ENCODE measurements at places on chromosomes 16 and 17.

GRCh38 chr16:29310852-29311314 is 95.6 kb downstream of the NPIPB11 start:
- no peaks in the 10 kb centered on the region for H3K36me3 ChIP-seq
- no peak overlapping the region for H3K27ac ChIP-seq
- H3K4me3 ChIP-seq = no peak overlapping the region
- H3K4me1 ChIP-seq = no peaks in the 10 kb centered on the region
- DNase-seq = no peak

- H3K27me3 ChIP-seq = peaks cover 11% of the 10 kb centered on the region
- DNase-seq = no peak
- H3K4me3 ChIP-seq = no peak overlapping the region
Measured at GRCh38 chr17:76134911-76135809, 5.9 kb downstream of the FOXJ1 start.

DNA sequence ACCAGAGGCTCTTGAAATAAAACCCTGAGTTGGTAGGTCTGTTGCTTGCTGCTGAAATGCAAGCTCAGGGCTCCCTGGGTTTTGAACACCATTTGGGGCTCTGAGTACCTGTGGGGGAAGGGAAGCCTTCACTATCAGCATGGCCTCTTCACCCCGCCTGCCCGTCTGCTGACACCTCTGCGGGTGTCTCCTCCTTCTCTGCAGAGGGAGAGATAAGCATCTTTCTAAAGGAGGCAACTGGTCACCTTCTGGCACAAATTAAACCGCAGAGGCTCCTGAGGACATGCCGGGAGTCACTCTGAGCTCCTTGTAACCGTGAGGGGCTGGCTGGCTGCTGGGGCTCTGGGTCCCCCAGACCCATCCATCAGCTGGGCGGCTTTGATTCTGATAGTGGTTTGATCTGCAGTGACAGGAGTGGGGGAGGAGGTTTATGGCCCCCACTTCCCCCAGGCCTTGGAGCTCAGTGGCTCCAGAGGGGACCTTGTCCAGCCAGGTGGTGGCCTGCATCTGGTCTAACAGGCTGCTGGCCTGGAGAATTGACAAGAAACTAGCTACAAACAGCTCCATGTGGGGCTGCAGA is 123.5 kb downstream of the IRF8 start:
- no peaks in the 10 kb centered on the region for H3K36me3 ChIP-seq
- no peaks in the 10 kb centered on the region for H3K4me1 ChIP-seq
- DNase-seq = no peak
- H3K4me3 ChIP-seq = no peak overlapping the region
- no peaks in the 10 kb centered on the region for H3K27me3 ChIP-seq
- H3K27ac ChIP-seq = no peak overlapping the region

GRCh38 chr16:10791048-10791447 is 27.5 kb downstream of the TVP23A start:
- H3K36me3 ChIP-seq = no peaks in the 10 kb centered on the region
- no peak overlapping the region for H3K4me3 ChIP-seq
- DNase-seq = no peak
- H3K4me1 ChIP-seq = no peaks in the 10 kb centered on the region
- no peak overlapping the region for H3K27ac ChIP-seq

GRCh38 chr17:39946551-39947330 is 16.1 kb upstream of the GSDMA start:
- H3K4me3 ChIP-seq = no peak overlapping the region
- H3K4me1 ChIP-seq = no peaks in the 10 kb centered on the region
- H3K36me3 ChIP-seq = no peaks in the 10 kb centered on the region

DNA sequence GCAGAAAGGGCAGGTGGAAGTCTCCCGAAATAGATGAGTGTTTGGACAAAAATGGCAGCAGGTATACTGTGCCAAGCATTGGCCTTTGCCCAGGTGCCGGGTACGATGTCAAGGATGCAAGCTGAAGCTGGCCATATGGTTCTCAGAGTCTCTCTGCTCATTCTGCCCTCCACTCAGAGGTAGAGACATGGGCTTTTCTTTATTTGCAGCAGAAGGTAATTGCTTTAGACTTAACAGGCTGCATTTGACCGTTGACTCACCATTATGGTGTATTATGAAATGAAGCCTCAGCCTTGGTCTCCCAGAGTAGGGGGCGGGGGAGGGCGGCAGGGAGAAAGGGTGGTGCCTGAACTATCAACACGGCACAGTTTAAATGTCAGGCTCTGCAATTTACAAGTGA is 969.1 kb upstream of the EEF2KMT start:
- H3K4me3 ChIP-seq = no peak overlapping the region
- H3K4me1 ChIP-seq = no peaks in the 10 kb centered on the region
- H3K36me3 ChIP-seq = no peaks in the 10 kb centered on the region
- no peak overlapping the region for H3K27ac ChIP-seq
- H3K27me3 ChIP-seq = no peaks in the 10 kb centered on the region
- no peak for DNase-seq

GRCh38 chr16:69240331-69240730 is 53.4 kb downstream of the SNTB2 start:
- H3K27ac ChIP-seq = no peak overlapping the region
- H3K4me3 ChIP-seq = no peak overlapping the region
- H3K36me3 ChIP-seq = no peaks in the 10 kb centered on the region
- H3K4me1 ChIP-seq = peaks cover 7% of the 10 kb centered on the region
